Osteoblast (primary cell): ENCODE measurements at places on chromosomes 12 and 14. TPM values are rescaled to one million over a fixed set of nuclear protein-coding genes. Genes with fewer than 3 reads are reported as not detected.

DNA sequence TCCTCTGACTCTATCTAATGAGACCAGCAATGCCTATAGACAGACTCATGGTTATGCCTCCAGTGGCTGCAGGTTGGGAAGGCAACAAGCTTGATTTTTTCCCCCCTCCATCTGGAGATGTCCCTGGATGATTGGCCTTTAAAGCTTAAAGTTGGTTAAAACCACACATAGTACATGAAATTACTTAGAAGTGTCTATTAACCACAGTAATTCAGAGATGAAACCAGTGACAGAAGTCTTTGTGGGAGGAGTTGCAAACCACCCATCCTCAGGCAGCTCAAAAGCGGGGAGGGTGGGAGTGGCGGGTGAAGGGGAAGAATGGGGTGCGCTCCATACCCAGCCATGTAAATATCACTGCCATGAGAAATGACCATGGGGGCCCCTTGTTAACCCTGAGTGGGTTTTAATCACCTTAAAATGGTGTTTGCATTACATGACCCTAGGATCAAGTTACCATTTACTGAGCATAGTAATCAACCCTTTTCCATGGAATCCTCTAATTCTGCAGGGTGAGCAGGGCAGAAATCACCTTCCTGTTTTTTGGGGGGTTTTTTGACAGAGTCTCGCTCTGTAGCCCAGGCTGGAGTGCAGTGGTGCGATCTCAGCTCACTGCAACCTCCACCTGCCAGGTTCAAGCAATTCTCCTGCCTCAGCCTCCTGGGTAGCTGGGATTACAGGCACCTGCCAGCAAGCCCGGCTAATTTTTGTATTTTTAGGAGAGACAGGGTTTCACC lies 133.5 kb downstream of the FOXN3 start:
- H3K4me1 ChIP-seq = peaks cover 12% of the 10 kb centered on the region
- DNase-seq = no peak
- H3K4me3 ChIP-seq = no peak overlapping the region

DNA sequence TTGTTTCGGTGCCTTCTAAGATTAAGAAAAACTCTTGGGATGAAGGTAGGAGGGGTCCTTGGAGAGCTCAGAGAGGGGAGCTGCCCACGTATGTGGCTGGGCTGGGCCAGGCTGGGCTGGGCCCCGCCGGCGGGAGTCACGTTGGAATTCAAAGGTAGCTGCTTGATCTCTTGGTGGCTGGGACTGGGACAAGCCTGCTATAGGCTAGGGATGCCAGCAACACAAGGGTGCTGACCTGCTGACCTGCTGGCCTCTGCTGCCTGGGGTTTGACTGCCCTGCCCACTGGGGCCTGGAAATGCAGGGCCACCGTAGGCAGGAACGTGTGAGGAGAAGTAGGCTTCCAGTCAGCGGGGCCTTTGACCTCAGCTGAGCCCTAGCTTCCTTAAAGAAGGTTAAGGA lies 52.8 kb upstream of the GTF2A1 start:
- H3K27me3 ChIP-seq = peaks cover 9% of the 10 kb centered on the region
- no peak overlapping the region for H3K4me3 ChIP-seq
- no peaks in the 10 kb centered on the region for H3K4me1 ChIP-seq
- no peaks in the 10 kb centered on the region for H3K36me3 ChIP-seq

Gene RAPGEF3
- 3.5 and 4.3 TPM in 2 replicates for total RNA-seq

DNA sequence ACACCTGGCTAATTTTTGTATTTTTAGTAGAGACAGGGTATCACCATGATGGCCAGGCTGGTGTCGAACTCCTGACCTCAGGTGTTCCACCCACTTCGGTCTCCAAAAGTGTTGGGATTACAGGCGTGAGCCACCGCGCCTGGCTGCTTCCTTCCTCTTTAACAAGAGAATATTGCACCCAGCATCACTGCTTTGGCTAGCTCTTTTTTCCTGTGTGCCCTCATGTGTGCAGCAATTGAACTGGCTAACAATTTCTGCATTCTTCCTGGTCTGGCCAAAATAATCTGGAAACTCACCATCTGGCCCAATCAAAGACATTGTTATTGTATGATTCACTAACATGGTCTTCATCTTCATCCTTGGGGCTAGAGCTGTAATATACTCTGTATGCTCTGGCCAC lies 2.7 kb upstream of the ASB8 start:
- no peak overlapping the region for H3K27ac ChIP-seq
- H3K27me3 ChIP-seq = peaks cover 8% of the 10 kb centered on the region
- H3K4me1 ChIP-seq = peaks cover 11% of the 10 kb centered on the region
- no peak for DNase-seq
- H3K4me3 ChIP-seq = no peak overlapping the region

DNA sequence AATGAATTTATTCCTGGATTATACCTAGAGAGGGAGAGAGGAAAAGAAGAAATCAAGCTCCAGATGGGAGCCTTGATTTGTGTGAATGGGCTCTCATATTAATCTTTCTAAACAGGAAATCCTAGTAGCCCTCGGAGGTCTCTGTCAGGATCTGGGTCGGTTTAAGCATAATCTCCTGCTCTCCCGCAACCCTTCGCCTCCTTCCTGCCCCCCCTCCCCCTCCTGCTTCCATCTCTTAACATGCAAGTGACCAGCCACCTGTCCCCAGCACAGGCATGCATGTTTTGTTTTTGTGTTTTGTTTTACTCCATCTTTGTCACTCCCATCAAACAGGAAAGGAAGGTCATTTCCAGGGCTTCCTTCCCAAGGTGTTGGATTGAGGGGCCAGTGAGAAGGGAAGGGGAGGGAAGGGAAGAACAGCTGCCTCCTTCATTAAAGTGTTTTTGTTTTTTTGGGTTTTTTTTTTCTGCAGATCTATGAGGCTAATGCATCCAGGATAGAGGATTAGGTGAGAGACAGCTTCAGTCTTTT lies 4.8 kb upstream of the KCNA5 start:
- H3K27me3 ChIP-seq = no peaks in the 10 kb centered on the region
- no peaks in the 10 kb centered on the region for H3K36me3 ChIP-seq
- H3K27ac ChIP-seq = no peak overlapping the region
- no peak for DNase-seq
- H3K4me3 ChIP-seq = no peak overlapping the region
- no peaks in the 10 kb centered on the region for H3K4me1 ChIP-seq

Gene DNAJC22
- total RNA-seq = 0.29 and 1.1 TPM in 2 replicates

- H3K4me3 ChIP-seq = no peak overlapping the region
- H3K27ac ChIP-seq = no peak overlapping the region
- no peak for DNase-seq
- no peaks in the 10 kb centered on the region for H3K36me3 ChIP-seq
Observed at GRCh38 chr12:92442782-92443181, 260.0 kb upstream of the PLEKHG7 start.

Gene LYZ
- total RNA-seq = 1.8 and 8.3 TPM in 2 replicates

Gene HPD
- total RNA-seq = under 0.01 TPM in 1 of 2 replicates, not detected in the other

- H3K27me3 ChIP-seq = no peaks in the 10 kb centered on the region
- H3K36me3 ChIP-seq = no peaks in the 10 kb centered on the region
- no peaks in the 10 kb centered on the region for H3K4me1 ChIP-seq
Observed at GRCh38 chr12:69546693-69547438, 38.4 kb upstream of the CCT2 start.

Gene NPAS3
- 0.59 and 0.72 TPM in 2 replicates for total RNA-seq

Gene MMP14
- 580 and 649 TPM in 2 replicates for total RNA-seq

GRCh38 chr12:120356567-120357030 lies 12.4 kb downstream of the MSI1 start:
- peak; percentile 99 for DNase-seq
- peaks cover 8% of the 10 kb centered on the region for H3K4me1 ChIP-seq
- H3K27ac ChIP-seq = no peak overlapping the region

GRCh38 chr12:130764073-130764472 lies 48.0 kb upstream of the RIMBP2 start:
- no peaks in the 10 kb centered on the region for H3K36me3 ChIP-seq
- H3K4me1 ChIP-seq = no peaks in the 10 kb centered on the region
- DNase-seq = no peak
- peaks cover 4% of the 10 kb centered on the region for H3K27me3 ChIP-seq
- H3K27ac ChIP-seq = no peak overlapping the region

DNA sequence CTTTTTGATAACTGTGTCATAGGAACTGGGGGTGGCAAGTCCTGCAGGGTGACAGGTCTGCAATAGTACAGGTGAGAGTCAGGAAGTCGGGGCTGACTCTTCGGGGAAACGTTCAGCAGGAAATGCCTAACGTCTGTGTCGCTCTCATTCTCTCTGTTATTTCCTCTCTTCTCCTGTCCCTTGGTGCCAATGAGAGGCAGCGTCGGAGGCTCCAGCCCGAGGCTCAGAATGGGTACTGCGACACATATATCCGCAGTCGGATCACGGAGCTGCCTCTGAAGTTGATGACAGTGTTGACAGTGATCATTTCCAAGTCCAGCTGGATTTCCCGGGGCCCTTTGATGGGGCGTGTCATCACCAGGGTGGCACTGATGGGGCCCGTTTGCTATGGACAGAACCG lies 2.7 kb upstream of the TC2N start:
- H3K4me3 ChIP-seq = no peak overlapping the region
- H3K36me3 ChIP-seq = no peaks in the 10 kb centered on the region
- DNase-seq = no peak
- peaks cover 3% of the 10 kb centered on the region for H3K4me1 ChIP-seq
- H3K27ac ChIP-seq = no peak overlapping the region

DNA sequence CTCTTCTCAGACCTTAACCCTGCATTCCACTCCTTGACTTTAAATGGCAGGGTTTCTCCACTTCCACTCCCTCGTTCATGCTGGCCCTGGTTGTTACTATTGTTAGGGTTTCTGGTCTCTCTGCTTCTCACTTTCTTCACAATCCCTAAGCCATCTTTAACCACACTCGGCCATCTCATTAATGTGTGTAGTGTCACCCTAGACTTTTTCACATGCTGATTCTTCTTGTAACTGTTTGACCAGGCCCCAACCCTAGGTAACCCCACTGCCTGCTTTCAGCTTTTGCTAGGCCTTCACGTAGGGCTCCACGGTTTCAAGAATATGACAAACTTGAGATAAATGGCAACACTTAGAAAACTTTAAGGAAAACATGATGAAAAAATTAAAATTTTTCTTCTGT lies 195.1 kb downstream of the IPO8 start:
- H3K4me3 ChIP-seq = no peak overlapping the region
- H3K27ac ChIP-seq = no peak overlapping the region
- H3K36me3 ChIP-seq = no peaks in the 10 kb centered on the region
- H3K4me1 ChIP-seq = no peaks in the 10 kb centered on the region
- no peak for DNase-seq
- peaks cover 5% of the 10 kb centered on the region for H3K27me3 ChIP-seq

- no peak overlapping the region for H3K4me3 ChIP-seq
- no peaks in the 10 kb centered on the region for H3K36me3 ChIP-seq
- DNase-seq = peak; percentile 82
- peaks cover 18% of the 10 kb centered on the region for H3K4me1 ChIP-seq
- H3K27me3 ChIP-seq = no peaks in the 10 kb centered on the region
Observed at GRCh38 chr12:93518725-93519124, 51.4 kb downstream of the MRPL42 start.

DNA sequence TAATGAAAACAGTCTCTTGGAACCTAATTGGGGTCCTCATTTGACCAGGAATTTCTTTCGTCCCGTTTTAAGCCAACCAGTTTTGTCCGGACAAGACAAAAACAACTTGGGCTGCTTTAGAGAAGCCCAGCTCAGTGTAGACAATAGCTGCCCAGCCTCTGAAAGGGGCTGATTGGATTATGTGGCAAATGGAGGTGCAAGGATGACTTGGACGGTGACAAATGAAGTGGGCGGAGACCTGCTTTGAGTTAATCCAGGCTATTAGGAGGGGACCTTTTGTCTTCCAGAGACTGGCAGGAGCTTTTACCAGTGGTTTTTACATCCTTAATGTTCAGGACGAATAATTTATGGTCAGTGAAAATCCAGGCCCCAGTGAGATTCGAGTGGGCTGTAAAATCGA lies 4.8 kb downstream of the MEG3 start:
- no peak overlapping the region for H3K4me3 ChIP-seq
- H3K36me3 ChIP-seq = peaks cover 67% of the 10 kb centered on the region
- peaks cover 11% of the 10 kb centered on the region for H3K4me1 ChIP-seq
- DNase-seq = peak; percentile 76

Gene KRT2
- not detected in 2 replicates for total RNA-seq

Gene FGF6
- not detected in 2 replicates for total RNA-seq

GRCh38 chr14:105466531-105467248 lies 7.9 kb upstream of the CRIP2 start:
- peaks cover 20% of the 10 kb centered on the region for H3K36me3 ChIP-seq
- no peaks in the 10 kb centered on the region for H3K4me1 ChIP-seq
- no peak for DNase-seq

DNA sequence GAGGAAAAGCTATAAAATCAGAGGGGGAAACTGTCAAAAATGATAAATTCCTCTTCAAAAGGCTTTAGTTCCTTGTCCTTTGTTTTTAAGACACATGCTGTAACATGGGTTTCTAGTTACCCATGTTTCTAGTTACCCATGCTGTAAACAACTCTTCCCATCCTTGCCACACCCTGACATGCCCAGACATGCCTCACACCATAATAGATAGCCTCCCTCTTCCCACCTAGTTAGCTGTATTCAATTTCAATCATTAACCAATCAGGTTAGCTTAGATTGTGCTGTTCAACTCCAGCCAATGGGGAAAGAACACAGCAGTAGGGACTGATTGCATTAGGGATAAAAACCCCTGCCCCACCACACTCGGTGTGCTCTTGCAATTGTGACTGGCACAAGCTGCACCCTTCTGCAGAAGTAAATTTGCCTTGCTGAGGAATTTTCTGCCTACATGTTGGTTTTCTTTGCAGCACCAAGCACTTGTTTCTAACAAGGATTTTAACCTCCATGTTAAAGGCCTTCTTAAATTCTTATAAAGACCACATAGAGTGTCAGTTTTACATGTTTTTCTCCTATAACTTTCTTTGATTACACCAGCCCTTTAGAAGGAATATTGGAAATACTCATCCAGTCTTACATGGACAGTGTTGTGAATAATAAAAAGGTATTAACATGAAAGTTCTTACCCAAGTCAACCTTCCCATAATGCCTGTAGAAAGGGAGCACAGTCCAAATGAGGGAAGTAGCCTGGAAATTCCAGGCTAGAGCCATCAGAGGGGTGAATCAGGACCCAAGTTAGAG lies 32.5 kb upstream of the LALBA start:
- no peaks in the 10 kb centered on the region for H3K36me3 ChIP-seq
- no peak for DNase-seq
- no peaks in the 10 kb centered on the region for H3K4me1 ChIP-seq
- no peaks in the 10 kb centered on the region for H3K27me3 ChIP-seq
- no peak overlapping the region for H3K27ac ChIP-seq
- no peak overlapping the region for H3K4me3 ChIP-seq

DNA sequence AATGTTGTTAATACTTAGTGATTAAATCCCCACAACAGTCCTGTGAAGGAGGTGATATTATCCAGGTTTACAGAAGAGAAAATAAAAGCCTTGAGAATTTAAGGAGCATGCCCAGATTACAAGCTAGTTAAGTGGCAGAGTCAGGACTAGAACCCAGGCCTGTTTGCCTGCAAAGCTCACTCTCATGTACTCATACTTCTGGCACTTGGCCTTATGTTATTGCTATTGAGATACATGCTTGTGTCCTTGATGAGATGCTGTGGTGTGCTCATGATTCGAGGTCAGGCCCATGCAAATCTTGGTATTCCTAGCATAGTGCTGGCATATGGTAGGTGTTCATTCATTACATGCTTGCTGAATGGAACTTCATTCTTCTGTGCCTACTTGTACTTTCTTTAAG lies 7.6 kb upstream of the EID3 start:
- no peak overlapping the region for H3K27ac ChIP-seq
- peaks cover 88% of the 10 kb centered on the region for H3K36me3 ChIP-seq
- no peaks in the 10 kb centered on the region for H3K27me3 ChIP-seq
- no peak for DNase-seq
- H3K4me3 ChIP-seq = no peak overlapping the region
